Amygdala (tissue), 56 donors: ENCODE measurements at places on chromosomes 3 and 15.

- DNase-seq, result no peak
These were observed at the start of gene BFSP2 for GRCh38 chr3:133400006-133400515. TSS of gene BFSP2 (plus strand) at chr3:133400056. CDS start at chr3:133400084, 28 bp downstream.

DNA sequence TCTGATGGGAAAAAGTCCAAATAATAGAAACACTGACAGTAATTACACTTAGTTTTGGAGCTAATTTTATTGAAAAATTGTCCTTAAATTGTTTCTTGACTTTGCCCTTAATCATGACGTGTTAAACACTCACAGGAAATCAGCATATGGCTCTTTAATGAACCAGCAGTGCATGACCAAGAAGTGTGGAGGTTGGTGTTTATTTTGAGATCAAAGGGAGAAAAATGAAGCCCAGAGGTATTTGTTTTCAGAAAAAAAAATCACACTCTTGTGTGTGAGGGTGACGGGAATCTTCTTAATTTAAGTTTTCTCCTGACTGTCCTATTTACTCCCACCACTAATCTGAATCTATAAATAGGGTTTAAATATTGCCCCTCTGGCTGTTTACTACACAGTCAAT is 28.8 kb upstream of the SYNM start:
- no peak for DNase-seq

- no peak for DNase-seq
These were observed 8.8 kb downstream of the PTPN9 start for GRCh38 chr15:75570126-75570845.

DNA sequence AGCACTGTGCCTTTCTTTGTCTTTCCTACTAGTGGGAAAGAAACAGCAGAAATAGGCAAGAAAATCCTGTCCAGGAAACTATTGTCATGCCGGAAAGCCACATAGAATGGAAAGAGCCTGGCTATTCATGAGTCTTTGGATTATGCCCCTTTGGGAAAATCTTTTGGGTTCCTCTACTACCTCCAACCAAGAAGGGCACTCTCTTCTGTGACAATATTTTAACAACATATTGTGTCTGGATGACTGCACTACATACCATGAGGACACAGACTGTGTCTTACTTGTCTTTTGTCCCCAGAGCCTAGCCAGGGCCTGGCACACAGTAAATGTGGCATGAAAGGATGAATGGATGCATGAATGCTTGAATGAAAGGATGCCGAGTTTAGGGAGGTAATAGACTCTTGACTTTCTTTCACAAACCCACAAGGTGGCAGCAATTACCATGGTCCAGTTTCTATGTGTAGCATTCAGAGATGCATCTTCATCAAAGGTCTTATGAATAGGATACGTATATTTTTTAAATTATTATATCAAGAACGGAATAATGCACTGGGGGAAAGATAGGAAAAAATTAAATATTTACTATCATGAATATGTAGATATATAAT is 30.3 kb downstream of the ARL14 start:
- no peak for DNase-seq

- DNase-seq, result no peak
These were observed 4.4 kb upstream of the GPR176 start for GRCh38 chr15:39924437-39924836.

DNA sequence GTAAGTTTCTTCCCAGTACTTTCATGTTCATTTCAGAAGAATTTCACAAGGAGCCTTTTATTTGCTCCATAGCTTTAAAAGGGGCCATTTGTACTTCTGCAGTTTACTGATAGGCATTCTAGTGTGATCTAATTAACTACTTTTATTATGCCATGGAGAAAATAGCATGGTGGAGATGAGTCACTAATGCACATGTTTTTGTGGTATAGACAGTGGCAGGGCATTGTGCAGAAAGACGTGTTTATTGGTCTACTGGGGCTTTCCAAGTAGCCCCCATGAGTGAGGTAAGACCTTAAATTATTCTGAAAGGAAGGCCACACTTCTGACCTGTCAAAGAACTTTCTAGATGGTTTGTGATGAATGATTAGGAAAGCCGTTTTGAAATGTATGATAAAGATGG is 810.0 kb upstream of the NR2F2 start:
- no peak for DNase-seq

- DNase-seq, result no peak
These were observed 86.2 kb downstream of the NBEAL2 start for GRCh38 chr3:47065681-47066080.

DNA sequence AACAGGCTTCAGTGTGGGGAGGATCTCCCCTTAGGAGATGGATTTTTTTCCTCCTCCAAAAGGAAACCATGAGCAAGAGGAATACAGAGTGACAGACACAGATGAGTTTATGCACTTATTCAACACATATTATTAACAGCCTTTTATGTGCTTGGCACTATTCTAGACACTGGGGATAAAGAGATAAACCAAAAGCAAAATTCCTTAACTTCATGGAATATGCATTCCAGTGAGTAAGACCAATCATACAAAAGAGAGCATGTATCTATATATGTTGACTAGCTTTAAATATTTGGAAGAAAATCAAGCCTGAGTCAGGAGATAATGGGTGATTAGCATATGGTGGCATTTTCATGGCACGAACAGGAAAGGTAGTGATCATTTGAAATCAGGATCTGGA is 284.4 kb upstream of the RASGRP1 start:
- no peak for DNase-seq

GRCh38 chr3:108085370-108085769 is 5.5 kb downstream of the CD47 start:
- DNase-seq, result no peak

GRCh38 chr15:72724028-72724427 is 38.0 kb downstream of the BBS4 start:
- no peak for DNase-seq

DNA sequence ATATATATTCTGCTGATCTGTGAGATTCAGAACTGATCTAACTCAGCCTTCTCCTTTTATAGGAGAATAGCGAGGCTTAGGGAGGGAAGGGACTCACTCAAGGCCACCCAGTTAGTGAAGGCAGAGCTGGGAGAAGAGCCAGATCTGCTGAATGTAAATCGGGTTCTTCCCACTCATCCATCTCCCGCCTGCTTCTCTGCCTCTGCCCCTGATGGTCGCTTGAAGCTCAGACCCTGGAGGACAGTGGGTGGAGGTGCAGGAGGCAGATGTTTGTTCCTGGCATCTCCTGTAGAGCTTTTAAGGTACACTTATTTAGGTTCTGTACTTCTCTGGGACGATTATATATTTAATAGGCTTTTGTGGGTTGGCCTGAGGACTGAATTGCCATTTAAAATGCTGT is 4.3 kb downstream of the PDIA5 start:
- DNase-seq, result no peak

DNA sequence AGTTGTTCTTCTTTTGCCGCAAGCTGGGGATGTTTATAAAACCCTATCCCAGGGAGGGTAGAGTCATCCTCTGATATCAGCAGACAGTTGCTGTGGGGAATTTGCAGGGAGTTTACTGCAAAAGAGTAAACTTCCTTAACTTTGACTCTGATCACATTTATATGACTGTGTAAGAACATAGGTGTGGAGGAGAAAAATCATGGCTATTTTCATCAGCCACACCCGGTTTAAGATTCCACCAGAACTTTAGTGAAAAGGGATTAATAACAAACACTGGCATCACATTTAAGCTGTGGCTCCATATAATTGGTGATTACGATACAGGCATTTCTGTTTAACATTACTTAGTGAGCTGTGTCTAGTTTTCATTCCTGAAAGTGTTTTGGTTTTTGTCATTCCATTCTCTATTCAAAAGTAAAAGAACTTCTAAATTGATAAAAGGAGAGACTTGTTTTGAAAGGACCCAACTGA is 143.1 kb downstream of the MYLK start:
- no peak for DNase-seq

DNA sequence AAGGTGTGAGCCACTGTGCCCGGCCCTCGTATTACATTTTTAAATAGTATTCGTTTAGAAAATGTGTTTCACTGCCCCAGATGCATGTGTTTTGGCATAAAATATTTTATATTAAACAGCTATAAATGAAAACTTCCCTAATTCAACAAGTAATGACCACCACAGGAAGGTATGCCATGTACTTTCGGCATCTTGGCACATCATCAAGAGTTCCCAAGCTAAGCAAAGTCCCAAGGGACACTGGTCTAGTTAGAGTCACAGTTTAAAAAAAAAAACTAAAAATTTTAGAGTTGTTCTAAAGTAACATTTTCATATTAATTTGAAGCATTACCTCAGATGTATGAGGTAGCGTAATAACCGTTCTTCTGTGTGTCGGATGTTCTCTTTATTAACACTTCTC is 15.6 kb upstream of the ARPP19 start:
- DNase-seq, result no peak

DNA sequence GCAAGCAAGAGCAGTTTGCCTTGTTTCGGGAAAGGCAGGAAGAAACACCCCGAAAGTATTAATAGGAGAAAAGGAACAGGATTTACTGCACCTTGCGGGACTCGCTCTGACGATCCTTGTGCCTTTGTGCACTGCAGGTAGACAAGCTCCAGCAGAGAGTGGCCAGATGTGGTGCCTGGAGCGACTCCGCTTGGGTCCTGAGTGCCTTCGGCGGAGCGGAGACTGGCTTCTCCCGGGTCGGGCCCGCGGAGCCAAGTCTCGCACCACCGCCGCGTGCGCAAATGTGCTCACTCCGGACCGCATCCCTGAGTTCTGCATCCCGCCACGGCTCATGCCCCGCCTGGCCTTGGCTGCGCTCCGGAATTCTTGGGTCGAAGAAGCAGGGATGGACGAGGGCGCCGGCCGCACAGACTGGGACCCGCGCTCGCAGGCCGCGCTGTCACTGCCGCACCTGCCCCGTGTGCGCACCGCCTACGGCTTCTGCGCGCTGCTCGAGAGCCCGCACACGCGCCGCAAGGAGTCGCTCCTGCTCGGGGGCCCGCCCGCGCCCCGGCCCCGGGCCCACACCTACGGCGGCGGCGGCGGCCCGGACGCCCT is 769 bp downstream of the C2CD4A start:
- DNase-seq, result no peak

GRCh38 chr3:167653760-167654159 is at the start of gene WDR49:
TSS of gene WDR49 (minus strand) at chr3:167653942. CDS start at chr3:167653425, 517 bp downstream.
- DNase-seq, result no peak

GRCh38 chr3:113834983-113835382 is 3.6 kb upstream of the GRAMD1C start:
- no peak for DNase-seq

- DNase-seq, result no peak
These were observed 5.5 kb downstream of the ZNF35 start for GRCh38 chr3:44654039-44654438.

DNA sequence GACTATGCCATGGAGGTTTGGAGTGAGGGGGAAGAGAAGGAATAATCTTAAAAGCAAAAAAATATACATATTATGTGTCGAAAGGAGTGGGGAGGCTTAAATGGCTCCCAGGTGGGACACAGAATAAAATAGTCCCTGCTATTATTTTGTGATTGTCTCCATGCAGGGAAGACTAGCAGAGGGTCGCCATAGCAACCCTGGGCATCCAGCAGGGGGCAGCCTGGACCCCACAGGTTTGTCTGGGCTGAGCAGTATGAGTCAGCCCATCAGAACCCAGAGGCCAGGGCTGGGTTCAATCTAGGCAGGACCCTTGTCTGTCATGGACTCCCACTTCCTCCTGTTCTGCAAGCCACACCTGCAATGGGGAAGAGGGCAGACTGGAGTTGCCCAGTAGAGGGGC is 17.6 kb upstream of the LINGO1 start:
- DNase-seq, result no peak

GRCh38 chr3:127831723-127832172 is 9.4 kb upstream of the MGLL start:
- DNase-seq, result no peak

DNA sequence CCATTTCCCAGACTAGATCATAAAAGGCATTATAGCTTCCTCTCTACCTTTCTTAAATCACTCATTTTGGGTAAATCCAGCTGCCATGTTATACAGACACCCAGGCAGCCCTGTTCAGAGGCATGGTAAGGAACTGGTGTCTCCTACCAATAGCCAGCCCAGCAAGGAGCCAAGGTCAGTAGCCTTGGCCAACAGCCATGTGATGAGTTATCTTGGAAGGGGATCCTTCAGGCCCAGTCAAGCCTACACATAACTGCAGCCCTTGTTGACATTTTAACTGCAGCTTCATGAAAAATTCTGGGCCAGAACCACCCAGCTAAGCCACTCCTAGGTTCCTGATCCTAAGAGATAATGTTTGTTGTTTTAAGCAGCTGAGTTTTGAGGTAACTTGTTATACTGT is 29.0 kb upstream of the ZMAT3 start:
- DNase-seq, result no peak

- no peak for DNase-seq
These were observed 11.8 kb upstream of the CCR8 start for GRCh38 chr3:39317571-39318169.

DNA sequence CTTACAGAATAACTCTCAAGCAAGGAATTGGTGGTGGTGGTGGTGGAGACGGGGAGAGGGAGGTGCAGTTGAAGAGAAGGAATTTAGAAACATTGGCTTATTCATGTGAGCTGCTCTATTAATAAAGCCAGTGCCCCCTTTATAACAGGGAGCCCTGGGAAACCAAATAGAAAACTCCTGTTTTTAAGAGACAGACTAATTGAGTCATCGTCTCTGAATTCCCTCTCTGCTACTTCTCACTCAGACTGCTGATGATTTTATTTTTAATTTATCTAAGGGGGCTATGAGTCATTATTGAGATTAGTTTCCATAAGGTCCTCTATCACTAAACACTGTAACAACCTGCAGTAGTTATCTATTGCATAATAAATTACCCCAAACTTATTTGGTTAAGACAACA is 145.9 kb upstream of the GALNT15 start:
- DNase-seq, result no peak

GRCh38 chr15:49435174-49435573 is 12.1 kb downstream of the FGF7 start:
- no peak for DNase-seq

DNA sequence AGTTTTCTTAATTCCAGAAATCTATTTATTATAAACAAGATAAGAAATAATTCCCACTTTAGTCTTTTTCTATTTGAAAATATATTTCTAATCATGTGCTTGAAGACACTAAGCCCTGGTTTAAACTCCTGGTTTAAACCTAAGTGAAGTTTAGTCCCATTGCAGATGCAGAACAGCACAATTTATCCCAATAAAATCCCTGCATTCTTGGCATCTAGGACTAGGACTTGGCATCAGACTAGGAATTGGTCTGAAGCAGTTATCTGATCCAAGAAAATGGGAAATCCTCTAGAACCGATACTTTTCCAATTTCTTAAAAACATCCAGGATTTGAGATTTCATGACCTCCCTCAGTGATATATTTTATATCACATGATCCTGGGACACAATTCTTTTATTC is 168.8 kb upstream of the VEPH1 start:
- DNase-seq, result no peak

DNA sequence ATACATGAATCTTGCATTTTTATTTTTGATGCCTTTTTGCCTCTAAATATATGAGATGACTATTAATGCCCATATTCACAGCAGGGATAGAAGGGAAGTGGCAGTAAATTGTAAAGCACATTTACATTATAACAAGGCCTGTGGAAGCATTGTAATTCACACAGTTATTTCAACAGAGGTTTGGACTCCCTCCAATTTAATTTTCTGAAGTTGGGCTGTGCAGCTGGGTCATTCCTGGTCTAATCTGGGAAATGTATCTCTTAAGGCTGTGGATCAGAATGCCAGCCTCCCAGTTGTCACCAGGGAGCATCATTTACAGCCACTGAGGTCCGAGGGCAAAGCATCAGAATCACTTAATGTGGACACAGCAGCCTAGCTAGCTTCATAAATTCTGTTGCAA is 434.5 kb downstream of the MFSD1 start:
- no peak for DNase-seq

- DNase-seq, result no peak
These were observed 335.2 kb upstream of the MCTP2 start for GRCh38 chr15:93895976-93896770.
